SW 1271 (cell line): ENCODE measurements at places on chromosomes 4 and X.

- no peak for DNase-seq
These were observed 124.4 kb downstream of the ANK2 start for GRCh38 chr4:113173793-113174264.

GRCh38 chr4:39664828-39665731 is 26.4 kb upstream of the SMIM14 start:
- no peak for DNase-seq

GRCh38 chrX:106899841-106900240 is 3.3 kb downstream of the RIPPLY1 start:
- DNase-seq, result no peak

DNA sequence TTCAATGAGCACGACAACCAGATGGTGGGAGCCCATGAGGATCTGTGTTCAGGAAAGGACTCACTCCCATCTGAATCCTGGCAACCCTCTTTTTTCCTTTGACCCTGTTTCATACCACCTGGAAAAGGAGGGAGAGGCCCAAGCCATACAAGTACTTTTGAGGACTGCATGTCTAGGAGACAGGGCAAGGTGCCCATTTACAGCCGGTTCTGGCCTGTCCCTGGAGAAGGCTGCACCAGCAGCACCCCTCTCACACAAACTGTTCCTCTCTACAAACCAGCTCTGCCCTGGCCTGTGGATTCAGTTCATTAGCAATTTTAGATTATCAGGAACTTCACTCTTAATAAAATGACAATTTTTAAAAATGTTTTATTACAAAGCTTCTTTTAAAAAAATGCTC is 57.5 kb downstream of the HADH start:
- DNase-seq, result no peak

DNA sequence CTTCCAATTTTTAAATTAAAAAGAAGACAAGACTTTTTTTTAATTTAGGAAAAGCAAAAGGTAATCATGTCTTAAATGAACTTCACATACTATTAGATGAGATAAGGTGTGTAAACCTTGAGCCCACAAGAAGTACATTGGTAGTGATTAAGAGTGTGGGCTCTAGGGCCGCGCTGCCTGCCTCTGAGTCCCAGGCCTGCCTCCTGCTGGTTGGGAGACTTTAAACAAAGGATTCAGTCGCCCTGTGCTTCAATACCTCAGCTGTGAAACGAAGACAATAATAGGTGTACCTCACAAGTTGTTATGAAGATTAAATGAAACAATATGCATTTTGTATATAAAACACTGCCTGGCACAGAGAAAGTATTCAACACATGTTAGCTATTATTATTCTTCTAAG is 95.9 kb upstream of the MYOZ2 start:
- DNase-seq, result no peak

DNA sequence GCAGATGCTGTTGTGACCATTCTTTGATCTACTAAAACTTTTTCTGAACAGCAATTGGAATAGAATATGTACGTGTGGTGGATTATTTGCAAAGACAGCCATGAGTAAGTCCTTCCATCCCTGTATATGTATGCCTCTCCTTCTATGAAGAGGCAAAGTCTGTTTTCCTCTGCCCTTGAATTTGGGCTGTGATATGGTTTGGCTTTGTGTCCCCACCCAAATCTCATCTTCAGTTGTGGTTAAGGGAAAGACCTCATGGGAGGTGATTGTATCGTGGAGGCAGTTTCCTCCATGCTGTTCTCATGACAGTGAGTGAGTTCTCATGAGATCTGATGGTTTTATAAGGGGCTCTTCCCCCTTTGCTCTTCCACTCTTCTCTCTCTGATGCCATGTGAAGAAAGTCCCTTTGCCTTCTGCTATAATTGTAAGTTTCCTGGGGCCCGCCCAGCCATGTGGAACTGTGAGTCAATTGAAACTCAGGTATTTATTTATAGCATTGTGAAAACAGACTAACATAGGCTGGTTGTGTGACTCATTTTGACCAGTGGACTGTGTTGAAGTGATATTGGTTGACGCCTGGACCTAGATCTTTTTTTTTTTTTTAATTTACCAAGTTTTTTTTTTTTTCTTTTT is 108.3 kb upstream of the CAMK2D start:
- DNase-seq, result no peak

GRCh38 chr4:123848606-123849005 is 452.0 kb downstream of the SPRY1 start:
- no peak for DNase-seq
